ENCODE measurements at places on chromosomes 12 and 14.

DNA sequence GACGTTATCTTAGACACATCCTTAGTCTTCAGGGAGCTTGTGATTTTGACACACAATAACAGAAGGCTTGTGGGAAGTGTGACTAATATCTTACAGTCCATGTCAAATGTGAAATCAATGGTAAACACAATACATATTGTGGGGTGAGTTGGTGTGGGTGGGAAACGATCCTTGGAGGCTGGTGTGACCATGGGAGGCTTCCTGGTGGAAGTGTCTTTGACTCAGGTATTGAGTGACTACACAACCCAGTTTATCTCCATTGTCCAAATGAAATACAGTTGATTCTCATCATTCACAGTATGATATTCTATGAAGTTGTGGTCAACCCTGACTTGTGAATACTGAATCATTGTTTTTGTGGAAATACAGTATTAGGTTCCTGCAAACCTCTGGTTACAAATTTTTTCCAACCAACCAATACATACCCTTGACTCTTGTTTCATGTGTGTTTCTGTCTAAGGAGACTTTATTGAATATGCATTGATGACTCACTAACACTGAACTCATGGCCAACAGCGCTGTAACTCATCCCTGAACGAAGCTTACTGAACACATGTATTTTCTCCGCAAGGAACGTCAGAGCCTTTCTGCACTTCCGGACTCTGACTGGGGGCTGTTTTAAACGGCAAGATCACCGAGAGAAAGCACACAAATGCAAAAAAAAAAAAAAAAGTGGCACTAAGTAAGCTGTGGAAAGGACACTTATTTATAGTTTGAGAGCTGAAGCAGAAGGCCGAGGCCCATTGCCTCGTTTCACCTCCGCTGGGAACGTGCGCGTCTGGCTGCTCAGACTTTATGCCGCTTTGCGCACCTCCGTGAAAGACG, 59.0 kb downstream of the CLMN start:
- no peaks in the 10 kb centered on the region for H3K36me3 ChIP-seq
- H3K27me3 ChIP-seq = no peaks in the 10 kb centered on the region
- no peak overlapping the region for H3K4me3 ChIP-seq

DNA sequence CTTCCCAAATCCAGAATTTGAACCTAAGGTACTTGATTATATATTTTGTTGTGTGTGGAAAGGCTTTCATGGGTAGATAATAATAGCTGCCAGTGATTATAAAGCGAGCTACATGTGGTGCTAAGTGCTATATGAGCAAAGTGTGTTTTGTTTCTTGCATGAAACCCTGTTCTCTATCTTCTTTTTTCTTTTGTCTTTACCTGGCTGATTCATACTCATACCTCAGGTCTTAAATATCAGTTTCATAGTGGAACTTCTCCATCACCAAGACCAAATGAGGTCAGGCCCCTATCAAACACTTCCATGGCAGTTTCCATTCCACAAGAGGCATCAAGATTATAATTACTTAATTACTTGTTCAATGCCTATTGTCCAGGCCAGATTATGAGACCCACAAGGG, 6.9 kb downstream of the MAP3K9 start:
- no peak for DNase-seq
- H3K4me1 ChIP-seq = peaks cover 11% of the 10 kb centered on the region
- H3K27me3 ChIP-seq = no peaks in the 10 kb centered on the region

GRCh38 chr12:31234053-31234840, 91.7 kb downstream of the SINHCAF start:
- H3K4me3 ChIP-seq = no peak overlapping the region
- no peak overlapping the region for H3K27ac ChIP-seq
- no peak for DNase-seq

DNA sequence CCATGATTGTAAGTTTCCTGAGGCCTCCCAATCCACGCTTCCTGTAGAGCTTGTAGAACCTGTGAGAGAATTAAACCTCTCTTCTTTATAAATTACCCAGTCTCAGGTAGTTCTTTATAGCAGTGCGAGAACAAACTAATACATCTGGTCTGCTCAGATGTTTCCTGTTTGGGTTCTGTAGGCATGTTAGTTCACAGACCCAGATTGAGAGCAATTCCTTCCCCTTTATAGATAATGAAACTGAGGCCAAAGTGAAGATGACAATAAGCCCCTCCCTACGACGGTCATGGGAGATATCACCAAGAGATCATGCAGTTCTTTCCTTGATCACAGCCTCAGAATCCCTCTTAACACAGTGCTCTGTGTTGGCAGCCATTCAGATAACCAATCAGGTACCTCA, 76.5 kb upstream of the CLMN start:
- H3K36me3 ChIP-seq = peaks cover 2% of the 10 kb centered on the region
- no peak overlapping the region for H3K27ac ChIP-seq
- no peak for DNase-seq
- no peaks in the 10 kb centered on the region for H3K4me1 ChIP-seq
- H3K4me3 ChIP-seq = no peak overlapping the region
- no peaks in the 10 kb centered on the region for H3K27me3 ChIP-seq

DNA sequence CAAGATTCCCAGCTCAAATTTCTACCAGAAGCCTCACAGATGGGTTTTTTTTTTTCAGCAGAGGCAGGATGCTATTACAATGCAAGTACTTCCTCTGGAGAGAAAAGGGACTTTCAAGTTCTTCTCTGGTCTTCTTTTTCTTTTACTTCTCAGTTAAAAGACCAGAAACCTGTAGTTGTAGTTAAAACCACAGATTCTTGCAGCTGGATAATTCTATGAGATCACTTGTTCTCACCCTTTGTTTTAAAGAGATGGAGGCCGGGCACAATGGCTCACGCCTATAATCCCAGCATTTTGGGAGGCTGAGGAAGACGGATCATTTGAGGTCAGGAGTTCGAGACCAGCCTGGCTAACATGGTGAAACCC, 47.6 kb upstream of the OVCH1 start:
- H3K27ac ChIP-seq = no peak overlapping the region
- no peak for DNase-seq
- H3K36me3 ChIP-seq = no peaks in the 10 kb centered on the region
- no peaks in the 10 kb centered on the region for H3K4me1 ChIP-seq

DNA sequence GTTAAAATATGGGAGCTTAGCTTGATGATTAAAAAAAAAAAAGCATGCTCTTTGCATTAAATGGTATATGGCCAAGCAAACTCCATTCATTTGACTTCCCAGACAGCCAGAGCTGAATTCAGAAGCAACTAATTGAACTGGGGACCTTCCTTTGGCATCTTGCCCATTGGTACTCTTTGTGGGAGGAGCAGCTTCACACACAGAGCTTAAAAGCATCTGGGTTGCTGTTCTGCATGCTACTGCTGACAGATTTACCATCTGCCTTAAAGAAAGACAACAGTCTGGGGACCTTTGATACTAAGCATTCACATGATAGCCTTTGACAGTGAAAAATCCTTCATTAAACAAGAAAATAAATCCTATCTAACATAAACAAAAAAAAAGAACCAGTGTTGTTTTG, 977.9 kb downstream of the TMTC2 start:
- no peak for DNase-seq
- no peaks in the 10 kb centered on the region for H3K27me3 ChIP-seq
- no peak overlapping the region for H3K27ac ChIP-seq
- H3K36me3 ChIP-seq = no peaks in the 10 kb centered on the region
- no peaks in the 10 kb centered on the region for H3K4me1 ChIP-seq
- no peak overlapping the region for H3K4me3 ChIP-seq

DNA sequence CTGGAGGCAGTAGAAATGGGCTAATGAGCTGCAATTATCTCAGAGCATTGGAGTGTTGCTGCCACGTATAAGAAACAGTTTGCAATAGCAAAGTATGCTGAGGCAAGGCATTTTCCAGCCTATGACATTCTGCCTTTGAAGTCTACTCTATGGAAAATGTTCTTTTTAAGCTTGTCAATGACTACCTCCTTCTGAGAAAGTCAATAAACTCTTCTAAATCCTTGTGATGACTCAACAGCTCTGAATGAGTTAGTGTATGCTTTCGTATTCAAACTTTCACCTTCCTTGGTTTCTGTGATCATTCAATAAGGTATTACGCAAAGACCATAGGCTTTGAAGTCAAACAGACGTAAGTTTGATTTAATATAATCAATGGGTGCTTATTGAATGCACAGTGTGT, 111.2 kb downstream of the CAPZA3 start:
- no peak overlapping the region for H3K27ac ChIP-seq
- peaks cover 9% of the 10 kb centered on the region for H3K27me3 ChIP-seq
- H3K4me1 ChIP-seq = no peaks in the 10 kb centered on the region
- no peak overlapping the region for H3K4me3 ChIP-seq

DNA sequence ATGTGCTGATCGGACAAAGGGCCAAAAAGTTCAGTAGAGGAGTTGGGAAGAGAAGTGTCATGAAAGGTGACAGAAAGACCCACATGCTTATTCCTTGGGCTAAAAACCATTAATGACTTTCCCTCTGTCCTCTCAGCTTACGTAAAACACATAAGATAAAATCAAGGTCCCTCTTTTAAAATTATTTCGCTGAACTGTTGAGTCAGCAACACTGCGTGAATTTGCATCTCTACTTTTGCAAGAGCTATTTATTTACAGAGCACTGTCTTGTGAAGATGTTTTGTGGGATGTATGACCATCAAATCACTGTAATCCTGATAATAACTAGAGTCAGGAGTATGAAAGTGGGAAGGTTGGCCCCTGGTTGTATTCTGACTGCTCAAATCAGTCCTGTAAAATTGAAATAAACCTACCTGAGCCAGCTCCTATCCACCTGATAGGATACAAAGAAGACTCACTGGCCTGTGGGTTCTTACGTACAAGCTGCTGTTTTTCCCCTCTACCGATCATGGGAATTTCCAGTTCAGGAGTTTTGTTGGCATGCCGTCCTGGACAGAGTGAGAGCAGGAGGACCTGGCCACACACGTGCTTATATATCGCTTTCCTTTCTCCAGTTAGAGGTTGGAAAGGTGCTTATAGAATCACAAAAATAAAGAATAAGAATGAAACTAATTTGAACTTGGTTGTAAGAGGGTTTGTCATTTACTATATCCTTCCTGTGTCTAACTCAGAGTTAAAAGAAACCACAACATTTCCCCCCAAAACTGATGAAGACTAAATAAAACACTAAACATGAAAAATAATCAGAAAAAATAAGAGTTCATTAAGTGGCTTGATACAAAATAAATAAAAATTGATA, 42.9 kb downstream of the IFNG-AS1 start:
- DNase-seq = no peak
- peak overlapping the region; percentile 70 for H3K4me3 ChIP-seq
- peak overlapping the region; percentile 89 for H3K27ac ChIP-seq
- H3K27me3 ChIP-seq = no peaks in the 10 kb centered on the region

DNA sequence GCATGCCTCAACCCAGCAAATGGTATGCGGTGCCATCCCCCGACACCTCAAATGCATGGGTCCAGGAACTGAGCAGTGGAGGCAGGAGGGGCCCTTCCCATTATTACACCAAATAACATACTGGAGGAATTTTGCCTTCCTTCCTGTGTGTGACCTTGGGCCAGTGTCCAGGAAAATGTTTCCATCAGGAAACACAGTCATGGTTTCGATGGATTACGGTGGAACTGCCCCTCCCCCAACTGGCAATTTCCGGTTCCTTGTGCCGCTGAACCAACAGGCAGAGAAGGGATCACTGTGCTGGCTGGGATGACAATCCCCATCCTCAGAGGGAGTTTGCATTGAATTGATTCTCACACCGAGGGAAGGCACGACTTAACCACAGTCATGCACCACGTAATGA, 9.1 kb upstream of the CDC42BPB start:
- H3K4me1 ChIP-seq = no peaks in the 10 kb centered on the region
- no peaks in the 10 kb centered on the region for H3K36me3 ChIP-seq
- no peak overlapping the region for H3K27ac ChIP-seq

DNA sequence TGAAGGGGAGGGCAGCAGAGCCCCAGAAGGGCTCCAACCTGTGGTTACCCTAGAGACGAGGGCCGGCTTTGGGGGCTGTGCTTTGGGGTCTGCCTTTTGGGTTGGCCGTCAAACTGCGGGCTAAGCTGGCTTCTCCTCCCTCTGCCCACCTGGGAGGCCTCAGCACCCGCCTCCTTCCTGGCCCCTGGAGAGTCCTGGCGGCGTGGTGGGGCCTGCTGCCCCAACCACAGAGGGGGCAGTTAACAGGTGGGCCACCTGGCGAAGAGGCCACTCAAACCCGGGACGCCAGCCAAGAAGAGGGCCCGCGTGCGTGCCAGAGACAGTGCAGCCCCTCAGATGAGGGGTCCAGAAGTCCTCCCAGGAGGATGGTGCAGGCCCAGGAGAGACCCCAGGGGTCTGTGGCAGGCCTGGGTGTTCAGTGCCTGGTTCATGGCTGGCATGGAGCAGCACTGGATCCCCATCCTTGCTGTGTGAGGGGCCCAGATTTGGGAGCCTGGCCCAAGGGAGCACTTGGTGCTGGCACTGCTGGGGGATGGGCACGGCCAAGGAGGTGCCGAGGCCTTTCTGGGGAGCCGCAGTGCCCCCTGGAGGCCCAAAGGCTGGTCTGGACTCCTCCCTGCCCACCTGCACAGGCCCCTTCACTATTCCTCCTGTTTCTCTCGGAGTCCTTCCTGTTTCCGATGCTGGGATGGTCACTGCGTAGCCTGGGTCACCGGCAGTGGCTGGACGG, 48.8 kb downstream of the LRCOL1 start:
- no peak for DNase-seq
- no peaks in the 10 kb centered on the region for H3K27me3 ChIP-seq
- peaks cover 28% of the 10 kb centered on the region for H3K4me1 ChIP-seq
- H3K36me3 ChIP-seq = peaks cover 9% of the 10 kb centered on the region

DNA sequence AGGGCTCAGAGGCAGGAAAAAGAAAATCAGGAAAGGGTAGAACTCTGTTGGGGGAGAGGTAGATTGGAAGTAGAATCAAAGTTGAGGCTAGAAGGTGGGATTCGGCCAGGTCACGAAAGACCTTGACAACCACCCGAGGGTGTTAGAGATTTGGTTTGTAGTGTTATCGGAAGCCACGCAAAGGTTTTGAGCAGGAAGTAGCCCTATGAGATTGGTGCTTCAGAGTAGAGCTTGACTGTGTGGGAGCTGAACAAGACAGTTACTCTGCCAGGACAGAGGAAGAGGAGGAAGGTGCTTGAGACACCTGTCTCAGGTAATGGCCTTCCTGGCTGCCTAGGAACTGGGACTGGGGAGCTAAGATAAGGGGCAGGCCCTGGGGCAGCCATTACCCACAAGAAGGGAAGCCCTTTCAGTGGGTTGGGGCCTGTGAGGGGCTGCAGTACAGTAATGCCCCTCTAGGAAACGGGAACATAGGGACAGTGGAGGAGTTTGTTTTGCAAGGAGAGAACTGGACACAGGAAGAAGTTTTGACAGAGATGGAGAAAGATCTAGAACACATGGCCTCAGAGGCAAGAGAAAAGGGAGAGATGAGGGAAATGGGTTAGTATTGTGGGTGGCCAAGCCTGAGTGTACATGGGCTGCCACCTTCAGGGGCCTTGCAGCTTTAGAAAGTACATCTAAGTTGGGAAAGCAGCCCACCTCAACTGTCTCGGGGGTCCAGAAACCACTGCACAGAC, 73.5 kb downstream of the RIN3 start:
- DNase-seq = no peak
- H3K4me3 ChIP-seq = peak overlapping the region; percentile 64

DNA sequence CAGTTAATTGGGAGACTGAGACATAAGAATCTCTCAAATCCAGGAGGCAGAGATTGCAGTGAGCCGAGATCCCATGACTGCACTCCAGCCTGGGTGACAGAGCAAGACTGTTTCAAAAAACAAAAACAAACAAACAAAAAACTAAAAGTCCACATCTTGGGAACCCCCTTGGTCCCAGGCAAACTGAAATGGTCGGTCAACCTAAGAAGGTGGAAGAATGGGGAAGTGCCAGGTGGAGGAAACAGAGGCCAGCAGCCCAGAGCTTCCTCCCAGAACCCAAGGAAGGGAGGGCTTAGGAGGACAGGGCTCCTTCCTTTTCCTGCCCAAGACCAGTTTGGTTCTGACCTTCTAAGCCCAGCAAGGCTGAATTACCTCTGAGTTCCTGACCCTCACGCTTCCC, 121.0 kb upstream of the FUT8 start:
- no peak overlapping the region for H3K27ac ChIP-seq
- no peaks in the 10 kb centered on the region for H3K36me3 ChIP-seq
- peaks cover 20% of the 10 kb centered on the region for H3K4me1 ChIP-seq
- H3K27me3 ChIP-seq = no peaks in the 10 kb centered on the region
- H3K4me3 ChIP-seq = no peak overlapping the region
